ENCODE measurements at places on chromosomes 7 and 10. TPM values are rescaled to one million over a fixed set of nuclear protein-coding genes. Genes with fewer than 3 reads are reported as not detected.

Gene TBXAS1
- total RNA-seq: 1.1 TPM

DNA sequence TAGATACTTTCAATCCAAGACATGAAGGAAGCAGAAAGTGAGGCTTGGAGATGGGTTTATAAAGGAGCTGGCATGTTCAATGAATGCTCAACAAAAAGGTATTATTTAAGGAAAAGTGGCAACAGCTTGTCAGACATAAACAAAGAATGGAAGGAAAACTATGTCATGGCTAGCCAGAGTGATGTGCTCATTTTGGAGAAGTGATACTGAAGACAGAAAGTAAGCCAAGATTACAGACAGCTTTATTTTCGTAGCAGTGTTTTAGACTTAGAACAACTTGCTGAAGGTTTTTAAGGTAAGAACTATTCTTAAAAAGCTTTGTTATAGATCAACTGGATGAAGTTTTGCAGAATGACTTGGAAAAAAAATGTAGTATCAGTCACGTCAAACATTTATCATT is 160.5 kb upstream of the FERD3L start:
- no peak overlapping the region for H3K27ac ChIP-seq
- H3K4me1 ChIP-seq: no peaks in the 10 kb centered on the region
- no peaks in the 10 kb centered on the region for H3K36me3 ChIP-seq
- no peaks in the 10 kb centered on the region for H3K27me3 ChIP-seq
- no peak for DNase-seq

- H3K4me3 ChIP-seq: no peak overlapping the region
- H3K4me1 ChIP-seq: no peaks in the 10 kb centered on the region
- peaks cover 2% of the 10 kb centered on the region for H3K36me3 ChIP-seq
- DNase-seq: no peak
Measured at GRCh38 chr7:152351168-152351567, 84.6 kb downstream of the KMT2C start.

GRCh38 chr10:60649485-60650377 is 128.5 kb upstream of the CDK1 start:
- DNase-seq: no peak
- H3K27ac ChIP-seq: no peak overlapping the region
- no peaks in the 10 kb centered on the region for H3K36me3 ChIP-seq
- H3K4me3 ChIP-seq: no peak overlapping the region

Measured in H1 (cell line).